GM13977 (cell line): ENCODE measurements at places on chromosomes 12 and 14.

- no peak for DNase-seq
These were observed 35.7 kb upstream of the PRMT8 start for GRCh38 chr12:3455312-3455711.

DNA sequence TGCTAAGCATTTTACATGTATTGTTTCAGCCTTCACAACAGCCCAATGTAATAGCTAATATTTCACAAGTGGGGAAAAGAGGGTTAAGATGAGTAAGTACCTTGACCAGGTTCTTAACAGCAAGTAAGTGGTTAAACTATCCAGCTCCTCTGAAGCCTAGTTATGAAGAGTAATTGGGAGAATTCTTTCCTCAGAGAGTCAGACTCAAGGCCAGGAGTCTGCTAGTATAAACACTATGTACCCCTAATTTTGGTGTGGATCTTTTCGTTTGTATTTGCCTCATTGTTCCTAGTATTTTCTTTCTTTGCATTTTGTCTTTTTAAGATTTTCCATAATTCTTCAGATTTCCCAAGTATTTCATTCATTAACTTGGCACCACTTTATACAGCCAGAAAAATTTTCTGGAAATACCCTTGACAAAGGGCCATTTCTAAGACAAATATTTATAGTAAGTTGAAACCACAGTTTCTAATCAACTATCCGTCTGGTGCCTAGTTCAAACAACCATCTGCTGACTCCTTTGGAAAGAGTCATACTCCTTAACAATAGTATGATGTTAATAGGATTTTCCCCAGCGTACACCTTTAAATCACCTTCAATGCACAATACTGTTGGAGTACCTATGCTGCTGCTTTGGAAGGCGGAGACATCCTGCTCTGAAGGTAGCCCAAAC, 81.2 kb downstream of the SCAF11 start:
- DNase-seq, result no peak

GRCh38 chr14:68495101-68496039, 297.5 kb downstream of the ZFP36L1 start:
- peak; percentile 66 for DNase-seq

DNA sequence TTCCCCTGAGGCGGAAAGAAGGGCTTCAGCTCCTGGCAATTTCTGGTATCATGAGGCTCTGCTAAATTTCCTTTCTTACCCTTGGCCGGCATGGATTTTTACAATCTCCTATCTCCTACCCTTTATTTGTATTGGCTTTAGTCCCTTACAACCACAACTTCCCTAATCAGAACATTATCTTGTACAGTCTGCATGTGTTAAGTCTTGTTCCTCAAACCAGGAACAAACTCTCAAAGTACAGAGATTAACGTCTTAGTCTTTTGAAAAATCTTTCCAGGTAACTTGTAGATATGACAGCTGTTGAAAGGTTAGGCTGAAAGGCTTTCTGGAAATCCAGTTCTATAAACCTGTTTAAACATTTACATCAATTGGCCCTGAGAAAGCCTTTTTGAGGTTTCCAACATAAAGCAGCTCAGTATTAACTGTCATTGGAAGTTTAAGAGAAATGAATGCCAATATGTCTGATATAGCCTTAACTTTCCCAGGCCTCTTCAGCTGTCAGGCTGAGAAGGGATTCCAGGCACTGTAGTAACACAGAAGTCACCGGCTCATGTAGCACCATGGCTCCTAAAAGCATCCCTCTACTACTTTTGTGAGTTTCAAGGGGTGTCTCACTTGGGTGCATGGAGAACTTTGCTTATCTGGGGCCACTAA, 360.5 kb downstream of the FUT8 start:
- DNase-seq, result no peak

GRCh38 chr14:92599811-92600210, 86.2 kb downstream of the RIN3 start:
- no peak for DNase-seq

DNA sequence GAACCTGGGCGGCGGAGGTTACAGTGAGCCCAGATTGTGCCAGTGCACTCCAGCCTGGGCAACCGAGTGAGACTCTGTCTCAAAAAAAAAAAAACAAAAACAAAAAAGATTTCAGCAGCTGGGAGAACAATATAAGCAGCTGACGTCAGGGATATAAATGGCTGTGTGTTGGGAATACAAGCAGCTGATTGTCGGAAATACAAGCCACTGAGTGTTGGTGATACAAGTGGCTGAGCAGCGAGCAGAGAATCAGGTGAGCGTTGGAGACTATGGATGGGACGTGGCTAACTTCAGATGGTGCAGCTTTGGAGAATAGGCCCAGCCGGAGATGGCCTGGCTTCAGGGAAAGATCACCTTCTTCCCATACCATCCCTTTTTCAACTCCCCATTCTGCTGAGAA, 32.0 kb downstream of the PSEN1 start:
- no peak for DNase-seq

- DNase-seq, result no peak
These were observed 798.5 kb downstream of the DIO2 start for GRCh38 chr14:79412822-79413221.

DNA sequence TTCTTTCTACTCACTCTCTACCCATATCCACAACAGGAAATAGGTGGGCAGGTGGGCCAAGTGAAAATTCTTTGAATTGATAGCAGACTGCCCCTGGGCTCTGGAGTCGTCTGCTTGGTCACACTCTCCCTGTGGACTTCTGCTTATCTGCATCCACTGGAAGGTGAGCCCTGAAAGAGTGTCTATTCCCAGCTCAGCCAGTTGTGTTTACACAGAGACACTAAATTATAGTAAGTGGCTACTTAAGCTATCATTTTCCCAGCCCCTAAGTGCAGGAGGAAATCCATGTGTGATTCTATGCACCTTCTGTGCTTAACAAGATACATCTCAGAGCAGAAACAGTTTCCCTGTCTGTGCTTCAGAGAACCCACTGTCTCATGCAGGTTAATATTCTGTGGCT, 338.4 kb downstream of the FUT8 start:
- DNase-seq, result no peak

DNA sequence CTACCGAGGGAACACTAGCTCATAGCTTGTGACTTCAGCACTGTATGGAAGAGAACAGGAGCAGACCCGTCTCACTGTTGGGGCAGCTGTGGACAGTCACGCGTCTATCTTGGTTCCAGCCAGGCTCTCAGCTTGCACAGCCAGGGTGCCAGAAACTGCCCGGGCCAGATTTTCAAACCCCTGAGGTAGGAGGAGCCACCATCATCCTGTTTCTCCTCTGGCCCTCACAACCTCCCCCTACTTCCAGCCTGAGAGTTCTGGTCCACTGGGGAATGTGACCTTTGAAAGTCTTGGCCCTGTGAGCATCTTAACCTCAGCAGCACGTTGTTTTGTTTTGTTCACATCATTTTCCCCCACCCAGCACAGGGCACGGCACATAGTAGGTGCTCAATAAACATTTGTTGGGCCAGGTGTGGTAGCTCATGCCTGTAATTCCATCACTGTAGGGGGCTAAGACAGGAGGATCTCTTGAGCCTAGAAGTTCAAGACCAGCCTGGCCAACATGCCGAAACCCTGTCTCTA, 50.4 kb downstream of the PSMA6 start:
- DNase-seq, result no peak

- peak; percentile 52 for DNase-seq
These were observed 101.1 kb upstream of the DCD start for GRCh38 chr12:54749191-54749818.

DNA sequence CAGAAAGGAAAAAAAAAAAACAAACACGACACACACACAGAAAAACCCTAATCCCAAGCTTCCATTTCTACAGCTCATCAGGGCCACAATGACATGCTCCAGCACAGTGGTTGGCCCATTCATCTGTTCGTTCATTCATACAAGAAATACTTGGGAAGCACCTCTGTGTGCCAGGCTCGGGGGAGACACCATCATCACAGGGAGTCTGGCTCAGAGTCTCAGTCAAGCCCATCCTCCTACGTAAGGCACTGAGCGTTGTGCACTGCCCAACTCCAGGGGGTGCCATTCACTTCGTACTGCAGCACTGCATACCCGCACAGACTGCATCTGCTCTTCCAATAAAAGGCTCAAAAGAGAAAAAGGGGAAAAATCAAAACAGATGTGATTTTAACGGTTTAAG, 15.3 kb downstream of the VPS37B start:
- no peak for DNase-seq

DNA sequence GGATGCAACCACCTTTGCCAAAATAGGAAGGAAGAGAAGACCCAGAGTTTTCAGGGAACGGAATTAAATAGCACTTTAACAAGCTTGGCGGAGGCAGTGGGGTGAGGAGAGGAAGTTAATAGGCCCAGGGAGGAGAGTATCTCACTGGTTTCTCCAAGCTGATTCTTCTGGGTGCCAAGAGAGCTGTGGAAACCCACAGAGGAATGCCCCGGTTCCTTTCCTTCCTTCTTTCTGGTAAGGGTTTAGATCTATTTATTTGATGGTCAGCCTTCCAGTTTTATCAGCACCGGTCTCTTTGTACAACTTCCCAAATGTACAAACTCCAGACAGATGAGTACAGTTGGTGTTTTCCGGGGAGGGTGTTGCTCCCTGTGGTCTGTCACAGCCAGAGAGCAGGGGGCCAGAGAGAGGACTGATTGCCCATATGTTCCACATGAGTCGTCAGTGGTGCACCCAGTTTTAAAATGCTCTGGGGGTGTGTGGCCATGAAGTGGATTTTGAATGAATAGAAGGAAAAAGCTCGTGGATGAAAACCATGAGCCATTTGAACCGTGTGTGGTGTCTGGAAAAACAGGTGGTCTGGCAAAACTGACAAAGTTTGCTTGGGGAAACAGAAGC, 26.6 kb downstream of the PRKCH start:
- no peak for DNase-seq

DNA sequence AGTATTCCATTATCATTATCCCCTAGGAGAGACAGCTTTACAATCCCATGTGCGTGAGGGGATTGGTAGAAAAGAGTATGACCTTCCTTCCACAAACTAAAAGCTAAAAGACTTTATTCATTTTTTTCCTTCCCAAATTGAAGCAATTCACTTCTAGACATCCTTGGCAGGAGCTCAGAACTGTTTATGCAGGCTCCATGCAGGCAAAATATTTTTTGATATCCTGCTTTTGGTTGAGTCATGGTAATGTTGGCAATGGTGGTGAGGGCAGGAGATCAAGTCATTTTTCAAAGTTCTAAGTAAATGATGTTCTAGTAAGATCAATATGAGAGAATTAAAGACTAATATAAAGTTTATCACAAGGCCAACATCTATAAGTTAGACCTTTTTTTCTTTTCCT, 1.3 kb upstream of the PLEKHG7 start:
- DNase-seq, result no peak

DNA sequence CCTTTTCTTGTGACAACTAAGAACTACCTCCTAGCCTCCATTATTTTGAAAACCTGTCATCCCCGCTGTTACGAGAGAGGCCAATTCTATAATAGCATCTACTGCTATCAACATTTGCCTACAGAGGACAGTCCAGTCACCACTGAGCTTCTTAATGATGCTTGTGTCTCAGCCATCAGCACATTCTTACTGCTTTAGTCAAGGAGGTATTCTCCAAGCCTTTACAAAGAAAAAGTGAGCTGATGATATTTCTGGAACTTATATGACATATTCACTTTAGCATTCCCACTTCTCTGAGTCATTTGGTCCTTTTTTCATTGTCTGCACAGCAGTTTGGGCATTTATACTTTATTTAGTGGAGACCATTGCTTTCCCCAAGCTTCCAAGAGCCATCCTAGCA, 497.7 kb upstream of the RPL10L start:
- DNase-seq, result no peak

- DNase-seq, result no peak
These were observed 8.4 kb upstream of the PGF start for GRCh38 chr14:74963705-74964271.

DNA sequence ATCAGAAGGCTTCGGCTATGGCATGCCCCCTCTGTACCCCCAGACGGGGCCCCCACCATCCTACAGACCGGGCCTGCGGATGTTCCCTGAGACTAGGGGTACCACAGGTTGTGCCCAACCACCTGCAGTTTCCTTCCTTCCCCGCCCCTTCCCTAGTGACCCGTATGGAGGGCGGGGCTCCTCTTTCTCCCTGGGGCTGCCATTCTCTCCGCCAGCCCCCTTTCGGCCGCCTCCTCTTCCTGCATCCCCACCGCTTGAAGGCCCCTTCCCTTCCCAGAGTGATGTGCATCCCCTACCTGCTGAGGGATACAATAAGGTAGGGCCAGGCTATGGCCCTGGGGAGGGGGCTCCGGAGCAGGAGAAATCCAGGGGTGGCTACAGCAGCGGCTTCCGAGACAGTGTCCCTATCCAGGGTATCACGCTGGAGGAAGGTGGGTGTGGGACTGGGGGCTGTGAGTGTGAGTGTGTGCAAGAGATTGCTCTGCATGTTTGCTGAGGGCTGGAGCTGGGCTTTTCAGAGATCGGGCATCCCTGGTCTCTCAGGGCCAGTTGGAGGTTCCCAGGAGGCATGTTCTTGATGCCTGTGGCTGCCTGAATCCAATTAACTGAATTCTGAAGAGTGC, 8.6 kb downstream of the NFATC4 start:
- no peak for DNase-seq

- no peak for DNase-seq
These were observed 93.3 kb downstream of the DAAM1 start for GRCh38 chr14:59281609-59282377.

- DNase-seq, result no peak
These were observed 9.4 kb upstream of the GPR68 start for GRCh38 chr14:91253795-91254323.

- DNase-seq, result no peak
These were observed 1.3 kb downstream of the AK7 start for GRCh38 chr14:96393071-96393691.

- no peak for DNase-seq
These were observed 193.6 kb upstream of the FAR2 start for GRCh38 chr12:28955491-28955890.

- no peak for DNase-seq
These were observed 25.0 kb downstream of the OTUB2 start for GRCh38 chr14:94051115-94051514.

- no peak for DNase-seq
These were observed 82.4 kb upstream of the OSBPL8 start for GRCh38 chr12:76641961-76642360.

DNA sequence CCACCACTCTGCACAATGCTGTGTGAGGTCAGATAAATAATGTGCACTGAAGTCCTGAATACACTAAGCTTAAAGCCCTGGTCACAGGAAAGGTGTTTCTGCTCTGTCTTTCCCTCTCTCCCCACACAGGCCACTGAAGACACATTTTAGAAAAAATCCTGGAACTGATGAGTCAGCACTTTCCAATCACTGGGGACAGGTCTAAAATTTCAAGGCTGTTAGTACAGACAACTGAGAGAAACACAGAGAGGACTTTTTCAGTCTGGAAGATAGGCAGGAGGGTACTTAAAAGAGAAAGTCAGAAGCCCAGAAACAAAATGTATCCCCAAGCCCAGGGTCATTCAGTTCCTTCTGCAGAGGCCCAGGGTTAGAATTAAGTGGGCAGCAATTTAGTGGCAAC, 333.9 kb upstream of the CCDC196 start:
- no peak for DNase-seq

DNA sequence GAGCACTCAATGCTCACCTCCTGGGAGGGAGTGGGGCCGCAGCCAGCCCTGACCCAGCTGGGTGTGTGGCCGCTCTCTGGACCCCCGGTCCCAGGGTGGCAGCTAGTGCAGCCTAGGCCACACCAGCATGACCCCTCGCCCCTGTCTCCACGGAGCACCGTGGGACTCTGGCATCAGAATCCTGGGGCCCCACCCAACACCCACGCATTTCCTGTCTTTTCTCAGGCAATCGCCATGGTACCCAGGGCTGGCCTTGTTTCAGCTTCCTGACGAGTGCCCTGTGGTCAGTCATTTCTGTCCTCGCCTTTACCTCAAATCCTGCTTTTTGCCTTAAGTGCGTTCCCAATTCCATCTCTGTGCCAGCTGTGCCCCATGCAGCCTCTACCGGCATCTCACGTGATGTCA, 15.9 kb downstream of the PACS2 start:
- no peak for DNase-seq
